ENCODE measurements at places on chromosomes 6 and 20.

DNA sequence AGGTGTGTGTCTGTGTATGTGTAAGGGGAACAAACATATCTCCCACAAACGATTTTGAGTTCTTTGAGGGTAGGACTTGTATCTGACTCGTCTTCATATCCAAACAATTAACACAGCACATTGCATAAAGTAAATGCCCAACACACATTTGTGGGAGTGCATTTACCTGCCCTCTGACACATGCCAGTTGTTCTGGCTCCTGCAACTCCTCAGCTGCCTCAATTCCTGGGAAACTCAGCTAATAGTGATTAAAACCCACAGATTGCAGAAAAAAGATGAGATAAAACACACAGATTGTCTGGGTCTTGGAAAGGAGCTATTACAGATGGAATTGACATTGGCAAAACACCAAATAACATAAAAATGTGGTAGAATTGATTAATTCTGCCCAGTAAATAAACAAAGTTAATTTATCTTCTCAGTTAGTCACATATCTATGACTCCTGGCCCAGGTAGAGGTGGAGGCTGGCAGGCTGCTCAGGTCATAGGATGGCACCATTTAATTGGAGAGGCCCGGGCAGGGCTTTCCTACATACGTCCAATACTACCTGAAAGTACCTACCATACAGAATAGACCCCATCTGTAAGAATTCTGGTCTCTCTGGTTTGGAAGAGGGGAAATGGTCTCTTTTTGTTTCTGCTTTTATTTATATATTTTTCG lies 71.5 kb upstream of the IFNGR1 start:
- no peak for DNase-seq

DNA sequence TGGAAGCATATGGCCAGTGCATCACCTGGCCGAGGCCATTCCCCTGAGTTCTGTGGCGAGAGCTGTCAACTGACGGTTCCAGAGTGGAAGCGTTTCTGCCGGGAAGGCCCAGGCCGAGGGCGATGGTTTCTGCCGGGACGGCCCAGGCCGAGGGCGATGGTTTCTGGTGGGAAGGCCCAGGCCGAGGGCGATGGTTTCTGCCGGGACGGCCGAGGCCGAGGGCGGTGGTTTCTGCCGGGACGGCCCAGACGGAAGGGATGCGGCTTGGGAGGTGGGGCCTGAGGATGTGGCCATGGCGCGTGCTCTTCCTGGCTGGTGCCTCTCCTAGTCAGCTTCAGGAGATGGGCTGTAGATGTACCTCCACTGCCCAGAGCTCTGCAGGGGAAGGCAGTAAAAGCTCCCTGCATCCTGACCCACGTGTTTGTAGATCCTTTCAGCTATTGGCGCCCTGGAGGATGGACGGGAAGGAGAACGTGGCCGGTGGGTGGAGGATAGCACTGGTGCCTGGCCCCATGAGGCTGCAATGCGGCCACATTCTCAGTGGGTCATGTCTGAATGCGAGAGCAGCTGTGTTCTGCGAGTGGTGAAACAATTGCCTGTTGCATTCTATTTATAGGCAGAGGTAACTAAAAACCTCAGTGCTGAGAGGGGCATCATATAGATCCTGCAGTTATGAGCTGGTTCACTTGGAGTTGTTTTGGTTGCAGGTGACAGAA lies 12.8 kb downstream of the TPD52L2 start:
- DNase-seq = no peak

GRCh38 chr20:37463726-37464494 lies 57.1 kb upstream of the NNAT start:
- no peak for DNase-seq

DNA sequence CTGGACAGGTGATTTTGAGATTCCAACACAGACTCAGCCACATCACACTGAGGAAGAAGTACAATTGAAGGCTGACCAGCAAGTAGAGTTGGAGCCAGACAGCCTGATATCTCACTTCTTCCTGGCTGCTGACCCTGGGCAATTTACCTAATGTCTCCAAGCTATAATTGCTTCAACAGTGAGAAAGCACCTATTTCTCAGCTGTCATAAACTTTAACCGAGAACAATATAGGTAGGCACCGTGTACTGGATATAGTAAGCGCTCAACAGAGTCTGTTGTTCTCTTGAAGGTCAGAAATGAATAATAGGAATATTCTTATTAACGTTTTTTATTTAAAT lies 28.3 kb downstream of the STX7 start:
- no peak for DNase-seq

DNA sequence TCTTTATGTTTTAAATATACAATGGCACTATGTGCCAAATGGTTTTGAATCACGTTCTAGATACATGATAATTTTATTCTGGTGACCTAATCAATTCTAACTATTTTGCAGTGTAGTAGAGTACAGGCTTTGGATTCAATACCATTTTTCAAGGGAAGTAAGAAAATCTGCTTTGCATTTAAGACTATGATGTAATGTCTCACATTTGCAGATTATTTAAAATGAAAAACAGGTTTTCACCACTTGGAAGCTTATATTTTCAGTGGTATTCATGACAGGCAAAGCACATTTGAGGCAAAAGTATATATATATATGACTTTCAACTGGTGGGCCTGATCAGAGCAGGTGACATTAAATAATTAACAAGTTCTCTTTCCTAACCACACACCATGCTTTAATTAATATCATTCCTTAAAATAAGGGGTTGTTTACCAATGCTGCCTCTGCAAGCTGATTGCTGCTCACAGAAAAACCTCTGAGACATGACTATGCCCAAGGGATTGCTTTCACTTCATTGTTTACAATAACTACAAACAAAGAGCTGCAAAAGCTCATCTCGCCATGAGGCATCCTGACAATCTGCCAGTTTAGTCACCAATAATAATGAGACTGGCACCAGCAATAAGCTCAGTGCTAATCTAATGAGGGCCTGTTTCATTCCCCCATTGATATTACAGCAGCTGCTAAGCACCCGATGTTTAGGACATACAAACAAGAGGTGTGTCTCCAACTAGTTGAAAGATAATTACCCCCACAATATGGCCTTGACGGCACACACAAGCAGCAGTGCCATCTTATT lies 1176.0 kb upstream of the GJE1 start:
- DNase-seq = no peak

Measured in frontal cortex (tissue), 4 donors.